OCI-M1 (cell line): ENCODE measurements at places on chromosomes 12 and 14.

- peak; percentile 88 for DNase-seq
Measured at GRCh38 chr12:2696136-2696535, 98.6 kb upstream of the FKBP4 start.

- peak; percentile 85 for DNase-seq
Measured at GRCh38 chr12:7108003-7108795, 815 bp downstream of the C1RL start.

- no peak for DNase-seq
Measured at GRCh38 chr12:55698241-55698955, 9.3 kb downstream of the ITGA7 start.

DNA sequence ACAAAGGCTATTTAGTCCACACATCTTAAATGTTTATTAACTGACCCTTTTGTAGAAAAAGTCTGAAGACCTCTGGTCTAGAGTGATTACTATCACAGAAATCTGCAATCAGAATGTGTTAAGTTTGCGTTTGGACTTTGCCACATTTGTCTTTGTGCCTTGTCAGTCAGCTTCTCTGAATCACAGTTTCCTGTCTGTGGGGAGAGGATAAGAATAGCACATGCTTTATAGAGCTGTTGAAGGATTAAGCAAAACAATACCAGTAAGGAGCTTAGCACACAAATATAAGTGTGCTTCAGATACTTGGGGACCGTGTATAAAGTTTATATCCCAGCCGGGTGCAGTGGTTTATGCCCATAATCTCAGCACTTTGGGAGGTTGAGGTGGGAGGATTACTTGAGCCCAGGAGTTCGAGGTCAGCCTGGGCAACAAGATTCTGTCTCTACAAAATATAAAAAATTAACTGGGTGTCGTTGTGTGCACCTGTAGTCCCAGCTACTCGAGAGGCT is 63.0 kb upstream of the BTG1 start:
- DNase-seq, result peak; percentile 29

DNA sequence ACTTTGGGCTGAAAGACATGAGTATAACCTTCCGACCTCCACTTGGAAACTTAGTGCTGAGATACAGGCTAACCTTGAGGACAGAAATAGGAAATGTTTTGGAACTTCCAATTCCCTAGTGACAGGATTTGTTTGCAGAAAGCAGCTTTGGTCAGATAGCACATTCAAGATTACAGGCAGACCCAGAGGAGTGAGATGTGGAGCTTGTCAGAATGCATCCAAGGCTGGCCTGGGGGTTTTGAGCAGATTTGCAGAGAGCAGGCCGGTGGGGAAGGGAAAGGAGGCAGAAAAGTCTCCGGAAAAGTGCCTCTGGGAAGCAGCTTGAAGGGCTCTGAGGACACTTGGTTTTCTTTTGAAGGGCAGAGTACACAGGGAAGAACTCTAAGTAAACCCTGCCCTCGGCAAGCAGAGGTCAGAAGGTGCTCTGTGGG is 180.3 kb downstream of the ETV6 start:
- no peak for DNase-seq

DNA sequence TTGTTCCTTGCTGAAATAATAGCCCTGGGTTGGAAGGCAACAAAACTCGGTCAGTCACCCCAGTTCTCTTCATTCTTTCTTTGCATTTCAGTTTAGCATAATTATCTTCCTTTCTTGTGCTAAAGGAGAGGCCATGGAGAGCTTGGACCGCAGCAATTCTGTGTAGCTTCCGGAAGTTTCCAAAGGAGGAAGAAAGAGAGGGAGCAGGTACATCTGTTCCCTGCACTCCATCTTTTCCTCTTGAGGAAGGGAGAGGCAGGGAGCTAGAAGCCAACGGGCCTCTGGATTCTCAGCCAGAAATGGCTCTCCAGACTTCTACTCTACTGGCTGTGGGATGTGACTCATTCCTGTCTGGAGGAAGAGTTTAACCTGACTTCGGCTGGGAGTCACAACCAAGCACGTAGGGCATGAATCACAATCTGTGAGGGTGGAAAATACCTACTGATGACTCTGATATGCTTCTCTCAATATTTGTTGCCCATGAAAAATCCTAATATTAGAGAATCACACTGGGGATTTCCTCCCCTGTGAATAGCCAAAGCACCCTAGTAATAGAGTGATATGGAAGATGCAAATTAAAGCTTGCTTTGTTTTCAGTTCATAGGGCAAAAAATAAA is 17.0 kb downstream of the ANO6 start:
- DNase-seq, result no peak

DNA sequence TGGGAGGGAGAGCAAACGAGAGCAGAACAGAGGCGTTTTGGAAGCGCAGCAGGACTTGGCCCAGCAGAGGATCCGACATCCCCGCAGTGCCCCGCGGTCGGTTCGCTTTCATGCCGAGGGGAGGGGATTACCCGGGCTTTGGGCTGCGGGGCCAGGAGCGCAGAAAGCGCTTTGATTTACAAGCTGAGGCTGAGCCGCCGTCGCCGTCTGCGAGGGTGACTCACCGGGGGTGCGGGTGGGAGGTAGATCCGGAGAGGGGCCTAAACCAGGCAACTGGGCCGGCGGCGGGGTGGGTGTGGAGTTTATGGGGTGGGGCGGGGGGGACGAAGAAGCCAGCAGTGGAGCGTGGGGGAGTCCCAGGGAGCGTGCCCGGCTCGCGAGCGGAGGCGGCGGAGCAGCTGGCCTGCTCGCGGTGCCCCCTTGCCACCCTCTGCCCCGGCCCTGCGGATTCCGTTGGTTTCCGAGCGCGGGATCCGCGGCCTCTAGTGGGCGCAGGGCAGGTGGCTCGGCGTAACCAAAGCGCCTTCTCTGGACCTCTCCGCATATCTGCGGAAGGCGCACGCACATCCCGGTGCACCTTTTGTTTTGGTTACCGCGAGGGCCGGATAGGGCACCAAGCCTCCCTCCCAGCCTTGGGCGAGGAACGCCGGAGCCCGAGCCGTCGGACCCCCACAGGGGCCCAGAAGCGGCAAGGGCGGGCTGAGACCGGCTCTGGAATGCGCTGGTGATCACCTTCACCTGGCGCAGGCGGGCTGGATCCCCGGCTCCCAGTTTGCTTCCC is 2.6 kb downstream of the SIX4 start:
- DNase-seq, result no peak

- DNase-seq, result no peak
Measured at GRCh38 chr14:69092840-69093422, 60.0 kb downstream of the DCAF5 start.

DNA sequence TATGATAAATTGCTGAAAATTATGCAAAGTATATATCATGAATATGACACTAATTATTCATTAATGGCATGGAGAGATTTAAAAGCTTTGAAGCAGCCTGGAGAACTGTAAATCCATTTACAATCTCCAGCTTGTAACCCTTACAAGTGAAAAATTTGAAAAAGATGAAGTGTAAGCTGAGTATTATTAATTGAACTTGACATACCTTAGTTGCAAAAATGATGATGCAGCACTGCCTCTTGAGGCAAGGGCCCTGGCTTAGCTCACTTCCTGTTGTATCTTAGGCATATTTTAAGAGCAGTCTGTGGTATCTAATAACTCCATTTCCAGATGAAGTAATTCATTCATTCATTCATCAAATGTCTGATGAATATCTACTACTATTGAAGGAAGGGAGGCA is 158.6 kb downstream of the ANO4 start:
- no peak for DNase-seq
